ENCODE measurements at places on chromosomes 3 and 15.
A peak's percentile ranks its signal among the peaks of the same experiment; 100 is the strongest.

- no peak for DNase-seq
These were observed 3.7 kb downstream of the ACVR2B start for GRCh38 chr3:38457111-38458003.

GRCh38 chr15:25094066-25094465 lies 139.3 kb downstream of the SNRPN start:
- no peak for DNase-seq

DNA sequence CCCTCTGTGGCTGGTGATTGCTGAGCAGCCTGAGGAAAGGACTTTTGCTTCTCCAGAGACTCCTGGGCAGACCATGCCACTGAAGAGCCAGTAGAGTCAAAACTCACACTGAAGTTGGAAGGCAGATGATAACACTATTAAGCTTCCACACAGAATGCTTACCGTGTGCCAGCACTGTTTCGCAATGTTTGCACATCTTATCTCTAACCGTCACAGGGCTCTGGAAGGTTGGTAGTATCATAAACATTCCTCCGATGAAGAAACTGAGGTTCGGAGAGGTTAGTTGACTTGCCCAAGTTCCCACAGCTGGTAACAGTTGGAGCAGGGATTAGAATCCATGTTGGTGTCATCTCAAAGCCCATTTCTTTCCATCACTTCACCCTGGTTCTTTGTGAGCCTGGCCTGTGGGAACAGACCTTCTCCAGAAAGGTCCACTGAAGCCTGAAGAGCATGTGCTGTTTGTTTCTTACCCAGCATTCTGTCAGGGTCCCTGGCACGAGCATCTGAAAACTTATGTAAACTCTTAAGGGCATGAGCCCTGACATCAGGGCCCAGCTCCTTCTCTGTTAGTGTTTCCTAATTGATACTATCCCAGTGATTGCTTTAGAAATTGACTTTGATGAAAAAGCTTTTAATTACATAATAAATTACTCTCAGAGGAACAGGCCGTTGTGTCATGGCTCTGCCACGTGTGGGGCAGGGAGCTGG lies 77.0 kb upstream of the PRR23C start:
- no peak for DNase-seq

DNA sequence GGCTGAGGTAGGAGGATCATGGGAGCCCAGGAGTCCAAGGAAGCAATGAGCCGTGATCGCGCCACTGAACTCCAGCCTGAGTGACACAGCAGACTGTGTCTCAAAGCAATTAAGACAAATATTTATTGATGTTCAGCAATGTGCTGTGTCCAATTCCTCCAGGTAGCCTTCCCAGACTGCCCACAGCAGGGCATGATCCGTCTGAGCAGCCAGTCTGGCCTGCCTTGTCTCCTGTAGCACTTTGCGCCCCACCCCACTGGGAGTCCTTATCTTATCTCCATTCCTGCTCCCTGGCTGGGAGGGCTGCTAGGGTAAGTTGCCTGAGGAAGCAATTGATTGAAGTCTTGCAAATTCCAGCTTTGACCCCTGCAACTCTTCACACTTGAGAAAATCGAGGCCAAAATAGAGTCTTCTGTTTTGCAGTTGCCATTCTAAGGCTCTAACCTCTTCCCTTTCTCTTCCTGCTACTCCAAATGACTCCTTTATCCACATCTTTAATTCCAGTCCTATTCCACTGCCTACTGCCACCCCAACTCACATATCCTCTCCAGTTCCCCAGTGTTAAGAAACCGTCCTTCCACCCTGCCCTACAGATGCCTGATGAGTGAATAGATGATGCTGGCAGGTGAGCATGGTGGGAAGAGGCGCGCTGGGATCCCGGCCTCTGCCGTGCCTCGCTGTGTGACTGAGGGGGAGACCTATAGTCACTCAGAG lies 26.9 kb upstream of the LCTL start:
- DNase-seq = no peak

GRCh38 chr15:92634671-92635201 lies 20.8 kb downstream of the FAM174B start:
- DNase-seq = no peak

DNA sequence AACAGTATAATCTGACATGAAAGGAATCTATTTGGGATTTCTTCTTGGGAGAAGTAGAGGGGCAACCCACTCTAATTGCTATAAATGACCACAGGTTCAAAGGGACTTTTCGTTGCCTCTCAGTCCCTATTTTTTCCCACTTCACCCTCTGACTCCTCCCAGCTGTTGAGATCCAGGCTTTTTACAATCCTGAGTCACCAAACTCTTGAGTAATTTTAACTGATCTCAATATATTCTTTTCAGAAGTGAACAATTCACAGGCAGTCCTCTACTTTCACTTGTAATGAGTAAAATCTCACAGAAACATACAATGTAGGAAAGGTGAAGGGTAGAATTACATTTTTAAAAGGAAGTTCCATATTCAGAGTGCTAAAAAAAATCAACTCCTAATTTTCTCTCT lies 44.6 kb downstream of the EIF4E3 start:
- DNase-seq = no peak

- peak; percentile 21 for DNase-seq
These were observed 860 bp downstream of the ATG3 start for GRCh38 chr3:112560721-112561483.

DNA sequence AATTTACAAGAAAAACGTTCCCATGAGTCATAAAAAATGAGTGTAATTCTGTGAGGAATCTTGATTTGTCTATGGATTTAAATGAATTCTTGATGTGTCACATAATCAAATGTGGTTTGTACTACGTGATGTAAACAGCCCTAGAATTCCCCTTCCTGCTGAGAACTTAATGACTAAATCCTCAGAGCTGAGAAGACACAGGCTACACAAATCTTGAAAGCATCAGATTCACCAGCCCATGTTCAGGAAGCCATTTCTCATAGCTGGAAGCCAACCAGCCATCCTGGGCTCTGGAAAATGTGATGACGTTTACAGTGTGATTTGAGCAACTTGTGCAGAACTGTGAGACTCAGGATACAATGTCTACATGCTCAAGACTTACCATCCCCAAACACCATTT lies 193.7 kb upstream of the MME start:
- DNase-seq = no peak

DNA sequence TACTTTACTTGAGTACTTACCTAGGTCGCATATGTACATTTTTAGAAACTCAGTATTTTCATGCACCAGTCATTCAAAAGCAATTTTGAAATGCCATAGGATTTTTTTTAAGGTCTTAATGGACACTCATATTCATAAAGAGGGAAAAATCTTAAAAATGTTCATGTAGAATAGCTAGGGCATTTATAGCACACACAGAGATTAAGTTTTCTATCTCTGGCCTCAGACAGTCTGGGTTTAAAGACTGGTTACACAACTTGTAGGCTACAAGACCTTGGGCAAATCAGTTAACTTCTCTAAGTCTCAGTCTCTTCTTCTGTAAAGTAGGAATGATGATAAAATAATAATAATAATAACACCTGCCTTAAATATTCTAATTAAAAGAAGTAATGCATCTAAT lies 48.5 kb upstream of the UBP1 start:
- DNase-seq = no peak

GRCh38 chr3:59580996-59581395 lies 531.2 kb upstream of the CFAP20DC start:
- no peak for DNase-seq

- DNase-seq = no peak
These were observed 33.1 kb upstream of the GLCE start for GRCh38 chr15:69127306-69127705.

GRCh38 chr15:63526401-63526800 lies 22.0 kb downstream of the USP3 start:
- DNase-seq = no peak

GRCh38 chr3:176590722-176591121 lies 606.6 kb downstream of the TBL1XR1 start:
- no peak for DNase-seq

GRCh38 chr3:72568083-72568482 lies 280.2 kb downstream of the SHQ1 start:
- DNase-seq = no peak

GRCh38 chr3:191355406-191355805 lies 25.1 kb upstream of the UTS2B start:
- no peak for DNase-seq

- no peak for DNase-seq
These were observed 8.2 kb downstream of the ZPLD1 start for GRCh38 chr3:102443021-102443420.

- no peak for DNase-seq
These were observed 376.8 kb upstream of the C2CD4B start for GRCh38 chr15:62541846-62542245.

- DNase-seq = no peak
These were observed 40.2 kb downstream of the C3orf85 start for GRCh38 chr3:109176726-109177125.

DNA sequence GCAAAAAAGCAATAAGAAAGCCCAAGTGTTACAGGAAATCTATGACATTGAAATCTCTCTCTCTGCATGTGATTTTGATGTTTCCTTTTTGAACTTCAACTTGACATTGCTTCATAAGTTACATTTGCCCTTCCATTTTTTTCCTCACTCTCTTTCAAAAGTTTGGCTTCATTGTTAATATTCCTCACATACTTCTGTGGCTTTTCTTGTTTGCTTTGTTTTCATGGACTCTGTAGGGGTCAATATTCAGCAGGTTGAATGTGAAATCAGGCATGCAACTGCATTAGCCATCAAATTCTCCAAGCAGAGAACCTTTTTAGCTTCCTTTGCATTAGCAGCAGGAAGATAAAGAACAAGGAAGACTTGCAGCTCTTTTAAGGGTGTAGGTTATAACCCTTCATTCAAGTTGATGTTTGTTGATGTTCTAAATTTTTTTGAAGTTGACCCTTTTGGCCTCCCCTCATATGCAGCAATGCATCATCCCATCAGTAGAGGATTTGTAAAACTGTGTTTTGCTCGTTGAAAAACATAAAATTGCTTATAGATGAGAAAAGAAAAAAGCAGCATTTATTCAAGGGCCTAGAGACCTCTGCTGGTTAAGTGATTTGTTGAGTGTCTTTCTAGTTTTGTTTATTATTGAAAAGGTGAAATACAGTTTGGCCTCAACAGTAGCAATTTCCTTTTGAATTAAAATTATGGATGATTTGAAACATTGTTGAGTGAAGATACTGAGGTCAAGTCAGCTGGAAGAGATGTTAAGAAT lies 211.4 kb downstream of the IL5RA start:
- DNase-seq = no peak

DNA sequence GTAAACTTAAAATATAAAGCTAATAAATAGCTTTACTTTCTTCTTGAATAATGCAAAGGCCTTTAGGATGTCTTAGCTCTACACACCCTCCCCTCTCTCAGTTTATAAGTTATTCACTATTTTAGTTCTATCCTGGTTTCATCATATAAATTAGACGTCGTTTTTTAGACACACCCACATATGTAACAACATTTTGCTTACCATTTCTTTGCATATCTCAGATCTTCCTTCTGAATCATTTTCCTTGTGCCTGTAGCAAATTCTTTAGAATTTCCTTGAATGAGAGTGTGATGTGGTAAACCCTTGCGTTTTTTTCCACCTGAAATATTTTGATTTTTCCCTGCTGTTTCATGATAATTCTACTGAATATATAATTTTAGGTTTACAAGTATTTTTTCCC lies 2.5 kb upstream of the DAZL start:
- DNase-seq = no peak

Data from stimulated activated CD8-positive, alpha-beta memory T cell treated with anti-CD3 and anti-CD28 coated beads, Interleukin-4, amount 100 ng/mL, for 4 hours (primary cell).